Mammary epithelial cell (primary cell): ENCODE measurements at places on chromosomes 5 and 9. TPM values are rescaled to one million over a fixed set of nuclear protein-coding genes. Genes with fewer than 3 reads are reported as not detected.

The CLTB gene
- total RNA-seq = 166 TPM

The CDKN2A gene
- 34.1 and 41.0 TPM in 2 replicates for total RNA-seq

The PCDHB6 gene
- total RNA-seq = 0.13 TPM in 1 of 2 replicates, not detected in the other

The SLC36A3 gene
- not detected for total RNA-seq

The CMYA5 gene
- 0.61 TPM in 2 replicates for total RNA-seq

The MSMP gene
- total RNA-seq = not detected in 2 replicates

The SLC4A9 gene
- under 0.01 TPM for total RNA-seq

The IL4 gene
- total RNA-seq = not detected in 2 replicates

The GALT gene
- total RNA-seq = 25.7 and 29.5 TPM in 2 replicates

The PPP2R2B gene
- 2.8 TPM for total RNA-seq

The UHRF2 gene
- 50.0 and 72.0 TPM in 2 replicates for total RNA-seq
